ENCODE measurements at places on chromosomes 3 and 15.

- DNase-seq = no peak
Measured at GRCh38 chr3:197430934-197431333, 124.8 kb downstream of the BDH1 start.

GRCh38 chr15:68337826-68338225 is 60.3 kb downstream of the FEM1B start:
- no peak for DNase-seq

DNA sequence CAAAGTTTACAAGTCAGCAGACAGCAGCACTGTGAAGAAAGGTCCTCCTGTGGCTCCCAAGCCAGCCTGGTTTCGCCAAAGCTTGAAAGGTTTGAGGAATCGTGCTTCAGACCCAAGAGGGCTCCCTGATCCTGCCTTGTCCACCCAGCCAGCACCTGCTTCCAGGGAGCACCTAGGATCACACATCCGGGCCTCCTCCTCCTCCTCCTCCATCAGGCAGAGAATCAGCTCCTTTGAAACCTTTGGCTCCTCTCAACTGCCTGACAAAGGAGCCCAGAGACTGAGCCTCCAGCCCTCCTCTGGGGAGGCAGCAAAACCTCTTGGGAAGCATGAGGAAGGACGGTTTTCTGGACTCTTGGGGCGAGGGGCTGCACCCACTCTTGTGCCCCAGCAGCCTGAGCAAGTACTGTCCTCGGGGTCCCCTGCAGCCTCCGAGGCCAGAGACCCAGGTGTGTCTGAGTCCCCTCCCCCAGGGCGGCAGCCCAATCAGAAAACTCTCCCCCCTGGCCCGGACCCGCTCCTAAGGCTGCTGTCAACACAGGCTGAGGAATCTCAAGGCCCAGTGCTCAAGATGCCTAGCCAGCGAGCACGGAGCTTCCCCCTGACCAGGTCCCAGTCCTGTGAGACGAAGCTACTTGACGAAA is 24.2 kb downstream of the STARD5 start:
- DNase-seq = no peak

- DNase-seq = no peak
Measured at GRCh38 chr3:48952510-48953118, 34.0 kb downstream of the ARIH2 start.

GRCh38 chr3:185283374-185283935 is 29.6 kb upstream of the EHHADH start:
- no peak for DNase-seq

DNA sequence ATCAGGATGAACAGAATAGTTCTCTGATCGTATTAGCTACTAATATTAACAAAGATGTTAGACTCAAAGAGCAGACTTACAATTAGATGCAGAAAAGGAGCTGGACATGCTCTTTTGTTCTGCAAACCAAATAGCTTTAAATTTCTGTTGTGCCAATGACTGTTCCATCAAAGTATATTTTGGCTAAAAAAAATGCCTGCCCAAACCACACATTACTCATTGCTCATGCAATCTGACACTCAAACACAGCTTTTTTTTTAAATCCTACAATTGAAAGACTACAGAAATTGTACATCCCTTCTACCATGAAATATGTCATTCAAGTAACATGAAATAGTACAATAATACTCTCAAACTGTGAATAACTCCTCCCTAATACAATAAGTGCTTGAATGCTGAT is 48.6 kb downstream of the SHOX2 start:
- DNase-seq = no peak

DNA sequence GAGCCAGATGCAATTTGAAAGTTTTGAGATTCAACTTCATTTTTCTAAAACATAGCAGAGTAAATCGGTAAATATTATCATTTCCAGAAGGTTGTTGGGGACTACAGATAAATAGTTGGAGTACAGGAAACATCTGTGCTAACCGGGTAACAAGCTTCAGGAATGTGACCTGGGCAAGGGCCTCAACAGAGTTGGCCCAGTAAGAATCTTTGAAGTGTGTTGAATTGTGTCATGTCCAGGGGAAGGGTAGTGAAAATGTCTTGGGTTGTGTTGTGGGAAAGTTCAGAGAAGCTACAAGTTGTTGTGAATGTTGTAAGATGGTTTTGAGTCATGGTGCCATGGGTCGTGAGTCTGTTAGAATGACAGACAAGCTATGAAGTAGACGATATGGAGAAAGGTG is 35.7 kb downstream of the SQOR start:
- no peak for DNase-seq

- no peak for DNase-seq
Measured at GRCh38 chr3:37053337-37053736, 60.0 kb downstream of the MLH1 start.

GRCh38 chr15:79017953-79018352 is 72.6 kb downstream of the RASGRF1 start:
- DNase-seq = no peak

GRCh38 chr15:72585476-72586058 is 68.9 kb upstream of the GOLGA6B start:
- DNase-seq = no peak

DNA sequence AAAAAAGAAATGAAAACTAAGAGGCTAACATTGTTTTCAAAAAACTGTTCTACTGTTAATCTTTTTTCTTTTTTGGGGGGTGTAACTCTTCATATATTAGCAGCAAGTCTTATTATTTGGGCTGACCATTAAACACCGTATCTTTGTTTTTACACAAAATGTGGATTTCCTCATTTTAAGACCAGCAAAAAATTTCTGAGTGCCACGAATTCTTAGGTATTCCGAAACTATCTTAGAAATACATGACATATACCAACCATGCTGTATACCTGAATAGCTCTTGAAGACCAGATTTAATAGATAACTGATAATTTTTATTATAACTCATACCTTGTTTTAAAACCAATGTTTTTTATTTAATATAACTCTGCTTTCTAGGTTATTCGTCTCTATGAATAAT is 620 bp upstream of the TTC23 start:
- no peak for DNase-seq

GRCh38 chr15:73926219-73927002 is at the start of gene LOXL1:
LOXL1 (plus strand) TSS chr15:73926462; CDS start chr15:73926784, 322 bp downstream.
- no peak for DNase-seq

DNA sequence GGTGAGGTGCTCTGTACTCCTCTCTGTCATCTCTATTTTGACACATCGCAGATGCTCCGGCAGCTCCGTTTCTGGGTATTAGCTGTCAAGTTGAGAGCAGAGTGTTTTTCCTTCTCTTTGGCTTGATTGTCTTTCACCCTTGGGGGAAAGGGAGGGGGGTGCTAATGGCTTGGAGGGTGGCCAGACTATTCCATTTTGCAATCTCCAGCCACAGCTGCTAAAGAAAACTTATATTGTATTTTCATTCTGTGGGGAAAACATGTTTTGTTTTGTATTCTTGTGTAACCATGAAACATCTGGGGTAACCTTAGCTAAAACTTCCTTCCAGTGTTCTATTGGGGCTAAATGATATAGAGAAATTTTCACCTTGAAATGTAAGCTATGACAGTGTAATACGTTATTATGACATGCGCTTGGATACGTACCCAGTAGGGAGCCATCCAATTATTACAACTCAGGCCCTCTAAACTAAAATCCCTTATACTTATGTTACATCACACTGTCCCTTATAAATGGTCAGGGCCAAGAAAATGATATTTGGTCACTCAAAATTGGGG is 14.0 kb upstream of the LARP6 start:
- no peak for DNase-seq

DNA sequence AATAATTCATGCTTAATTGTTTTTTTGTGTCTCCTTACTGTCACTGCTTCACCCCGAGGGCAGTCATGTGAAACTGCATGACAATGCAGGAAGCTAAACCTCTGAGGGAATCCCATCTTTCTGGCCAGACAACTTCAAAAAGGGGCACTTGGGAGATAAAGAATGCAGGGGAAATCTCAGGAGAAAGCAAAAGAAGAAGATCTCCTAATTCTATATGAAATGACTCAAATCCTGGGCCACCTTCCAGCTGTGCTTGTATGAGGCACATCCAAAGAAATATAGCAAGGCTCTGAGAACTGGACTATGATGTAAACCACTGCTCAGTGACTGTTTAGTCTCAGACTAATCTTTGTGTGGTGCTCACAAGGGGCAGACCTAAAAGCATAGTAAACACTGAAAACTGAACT is 22.6 kb upstream of the UMPS start:
- DNase-seq = no peak

DNA sequence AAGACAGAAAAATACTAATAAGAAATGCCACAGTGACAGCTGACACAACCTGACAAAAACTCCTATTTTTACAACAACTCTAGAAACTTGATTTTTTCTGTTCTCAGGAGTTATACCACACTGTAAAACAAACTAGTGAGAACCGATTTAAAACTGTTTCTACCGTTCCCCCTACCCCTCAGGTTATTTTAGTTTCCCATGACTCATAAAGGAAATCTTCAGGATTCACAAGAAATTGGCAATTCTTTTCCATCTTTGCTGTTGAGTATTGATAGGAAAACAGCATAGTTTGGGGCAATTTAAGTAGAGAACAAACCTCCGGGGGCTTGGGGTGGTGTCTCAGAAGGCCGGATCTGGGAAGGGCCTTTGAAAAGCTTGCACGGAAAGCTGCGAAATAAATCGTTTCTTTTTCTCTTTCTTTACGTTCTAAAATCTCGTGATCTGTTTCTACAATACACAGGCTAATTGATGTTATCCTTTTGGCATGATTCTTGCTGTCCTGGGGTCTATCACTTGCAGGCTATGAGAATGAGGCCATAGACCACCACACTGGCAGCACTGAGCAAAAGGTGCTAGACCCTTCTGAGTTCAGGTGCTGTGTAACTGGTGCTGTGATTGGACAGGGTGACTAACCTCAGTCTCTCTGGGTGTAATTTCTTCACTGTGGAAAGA is 89.3 kb downstream of the LPP start:
- no peak for DNase-seq

DNA sequence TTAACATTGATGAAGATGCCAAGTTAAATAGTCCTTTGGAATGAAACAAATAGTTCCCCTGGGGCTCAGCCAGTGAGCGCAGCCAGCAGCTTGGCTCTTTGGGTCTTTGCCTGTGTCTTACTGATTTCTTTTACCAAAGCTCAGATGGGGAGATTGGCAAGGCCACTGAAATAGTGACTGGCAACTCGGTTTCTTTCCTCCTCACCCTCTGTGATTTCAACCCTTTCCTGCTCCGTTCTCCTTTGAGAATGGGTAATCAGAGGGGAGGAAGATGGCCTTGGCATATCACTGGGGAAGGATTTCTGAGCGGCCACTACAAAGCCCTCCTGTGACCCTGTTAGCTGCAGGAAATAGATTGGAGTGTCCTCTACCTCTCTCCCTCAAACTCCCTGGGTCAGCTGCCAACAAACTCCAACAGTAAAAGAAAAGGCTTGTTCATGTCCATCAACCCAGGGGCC is 337.1 kb upstream of the LRRFIP2 start:
- no peak for DNase-seq

DNA sequence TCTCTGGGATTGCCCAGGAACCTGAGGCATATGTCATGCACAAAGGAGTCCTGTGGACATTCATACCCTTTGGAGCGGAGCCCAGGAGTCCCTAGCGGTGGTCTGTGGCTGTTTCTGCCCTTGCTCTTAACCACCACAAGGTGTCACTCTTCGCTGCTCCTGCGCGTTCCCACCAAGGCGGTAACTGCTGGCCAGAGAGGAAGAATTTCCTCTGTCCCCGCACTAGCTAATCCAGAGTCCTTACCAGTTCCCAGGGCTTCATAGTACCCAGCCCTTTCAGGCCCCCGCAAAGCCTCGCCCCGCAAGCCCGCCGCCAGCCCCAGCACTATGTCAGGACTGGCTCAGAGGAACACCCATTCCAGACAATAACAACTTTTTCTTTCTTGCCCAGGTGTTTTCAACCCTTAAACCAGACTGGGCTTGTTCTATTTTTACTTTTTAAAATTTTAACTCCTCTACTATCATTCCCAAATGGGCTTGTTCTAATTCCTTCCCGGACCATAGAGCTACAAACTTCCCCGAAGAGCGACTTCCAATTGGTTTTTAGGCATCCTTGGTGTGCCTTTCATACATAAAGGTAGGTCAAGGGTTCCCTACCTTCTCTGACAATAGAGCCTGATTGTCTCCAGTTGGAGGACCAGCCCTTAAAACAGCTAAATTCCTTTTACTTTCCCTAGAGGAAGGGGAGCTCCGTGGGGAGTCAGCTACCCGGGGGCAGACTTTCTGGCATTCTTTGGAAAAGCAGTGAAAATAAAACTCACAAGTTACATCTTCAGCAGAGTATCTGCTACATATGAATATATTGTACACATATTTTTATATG is 31.8 kb upstream of the ZNF774 start:
- no peak for DNase-seq

Measured in stimulated activated CD8-positive, alpha-beta memory T cell treated with anti-CD3 and anti-CD28 coated beads, Interleukin-15, amount 100 ng/mL, for 24 hours (primary cell).